ENCODE measurements at places on chromosomes 3 and 15.

DNA sequence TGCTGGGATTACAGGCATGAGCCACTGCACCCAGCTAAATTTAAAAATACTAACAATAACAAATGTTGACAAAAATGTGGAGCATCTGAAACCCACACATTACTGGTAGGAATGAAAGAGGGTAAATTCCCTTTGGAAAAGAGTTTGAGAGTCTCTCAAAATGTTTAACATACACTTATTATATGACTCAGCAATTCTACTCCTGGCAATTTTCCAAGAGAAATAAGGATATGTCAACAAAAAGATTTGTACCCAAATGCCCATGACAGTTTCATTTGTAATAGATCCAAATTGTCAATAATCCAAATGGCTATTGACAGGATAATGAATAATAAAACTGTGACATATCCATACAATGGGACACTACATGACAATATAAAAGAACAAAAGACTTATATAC lies 9.0 kb downstream of the HCLS1 start:
- DNase-seq: no peak

DNA sequence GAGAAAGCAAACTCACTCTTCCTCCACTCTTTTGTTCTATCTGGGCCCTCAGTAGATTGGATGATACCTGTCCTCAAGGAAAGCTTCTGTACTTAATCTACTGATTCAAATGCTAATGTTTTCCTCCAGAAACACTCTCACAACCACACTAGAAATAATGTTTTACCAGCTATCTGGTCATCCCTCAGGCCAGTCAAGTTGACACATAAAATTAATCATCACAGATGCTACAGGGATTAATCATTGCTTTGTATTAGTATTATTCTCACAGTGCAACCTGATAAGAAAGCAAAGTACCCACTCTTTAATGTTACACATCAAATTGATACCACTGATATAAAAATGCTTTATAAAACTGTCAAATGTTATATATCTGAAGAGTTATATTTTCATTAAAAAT lies 52.9 kb upstream of the ARL6 start:
- no peak for DNase-seq

GRCh38 chr3:149936812-149937230 lies 33.9 kb downstream of the PFN2 start:
- DNase-seq: peak; percentile 7

GRCh38 chr3:141105828-141106628 lies 54.9 kb downstream of the SPSB4 start:
- DNase-seq: peak; percentile 4

DNA sequence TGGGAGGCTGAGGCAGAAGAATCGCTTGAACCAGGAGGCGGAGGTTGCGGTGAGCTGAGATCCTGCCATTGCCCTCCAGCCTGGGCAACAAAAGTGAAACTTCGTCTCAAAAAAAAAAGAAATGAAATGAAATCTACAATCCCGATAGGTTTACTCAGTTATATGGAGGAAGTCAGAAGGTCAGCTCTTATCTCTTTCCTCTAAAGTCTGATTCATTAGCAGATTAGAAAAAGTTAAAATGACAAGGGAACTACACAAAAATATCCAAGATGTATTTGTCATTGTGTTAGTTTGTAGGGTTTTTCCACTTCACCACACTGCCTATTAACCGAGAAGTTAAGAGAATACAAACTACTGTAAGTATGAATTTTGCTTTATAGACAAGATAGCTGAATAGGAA lies 420.6 kb downstream of the SHQ1 start:
- DNase-seq: no peak

- no peak for DNase-seq
Measured at GRCh38 chr15:79896131-79896633, 632 bp downstream of the MTHFS start.

Data from activated T-helper 9 cell treated with anti-CD3 and anti-CD28 coated beads, Interleukin-2, amount 50 U/mL, for 16 hours (primary cell).